MG63 (cell line): ENCODE measurements at places on chromosomes 2 and 18.

GRCh38 chr18:579238-579637, 942 bp upstream of the CETN1 start:
- DNase-seq, result no peak

GRCh38 chr2:15159751-15160177, 401.4 kb downstream of the NBAS start:
- DNase-seq, result no peak

DNA sequence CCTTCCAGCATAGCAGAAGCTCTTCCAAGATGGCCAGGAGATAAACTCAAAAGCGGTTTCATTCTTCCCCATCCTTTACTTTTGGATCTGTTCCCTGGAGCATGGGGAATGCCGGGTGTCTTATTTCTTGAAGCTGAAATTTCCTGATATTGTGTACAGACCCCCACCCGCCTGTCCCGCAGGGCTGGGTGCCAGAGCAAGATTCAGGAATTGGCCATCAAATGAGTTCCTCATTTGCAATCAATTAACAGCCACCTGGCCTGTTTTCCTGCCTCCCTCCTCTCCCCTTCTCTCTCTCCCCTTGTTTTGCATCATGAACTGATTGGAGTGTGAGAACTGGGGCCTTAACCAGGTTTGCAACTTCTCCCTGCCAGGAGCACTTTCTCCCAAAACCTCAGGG, 202.1 kb downstream of the SH3RF3 start:
- DNase-seq, result no peak

DNA sequence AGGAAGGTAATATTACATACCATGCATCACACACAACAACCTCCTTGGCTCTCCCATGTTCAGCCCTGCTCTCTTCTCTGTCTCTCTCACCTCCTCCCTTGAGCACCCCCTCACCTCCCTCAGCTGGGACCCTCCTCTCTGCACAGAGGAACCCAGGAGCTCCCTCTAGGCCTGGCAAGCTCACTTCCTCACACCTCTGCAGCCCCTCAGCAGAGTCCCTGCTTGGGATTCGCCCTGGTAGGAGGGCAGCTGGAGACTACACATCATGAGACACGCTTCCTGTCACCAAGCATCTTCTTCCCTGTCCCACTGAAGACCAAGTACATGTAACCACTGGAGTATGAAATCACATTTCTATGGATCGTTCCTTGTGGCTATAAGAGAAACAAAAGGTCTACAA, 51.0 kb downstream of the ADD2 start:
- DNase-seq, result no peak
